Suprapubic skin (tissue), 4 donors: ENCODE measurements at places on chromosomes 3 and 15.

DNA sequence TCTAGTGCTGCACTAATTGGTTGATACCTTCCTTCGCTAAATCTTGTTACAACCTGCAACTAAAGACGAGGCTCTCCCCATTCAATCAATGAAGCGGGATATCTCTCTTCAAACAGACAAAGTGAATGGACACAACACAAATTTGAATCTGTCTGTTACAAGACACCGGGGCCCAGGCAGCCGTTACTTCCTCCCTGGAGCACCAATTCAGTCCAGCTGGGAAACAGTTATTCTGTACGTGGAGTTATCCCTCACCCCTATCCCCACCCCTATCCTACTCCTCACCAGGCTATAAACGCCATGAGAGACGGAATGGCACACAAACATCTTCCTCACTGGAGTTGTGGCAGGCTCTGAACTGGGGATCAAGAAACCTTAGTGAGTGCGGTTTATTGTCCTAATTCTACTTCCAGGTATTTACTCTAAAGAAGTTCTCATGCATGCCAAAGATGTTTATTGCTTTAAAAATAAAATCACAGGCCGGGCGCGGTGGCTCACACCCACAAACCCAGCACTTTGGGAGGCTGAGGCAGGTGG is 181.8 kb downstream of the FOXP1 start:
- H3K4me3 ChIP-seq, result no peak overlapping the region
- H3K27me3 ChIP-seq, result no peaks in the 10 kb centered on the region
- peaks cover 14% of the 10 kb centered on the region for H3K4me1 ChIP-seq
- H3K27ac ChIP-seq, result no peak overlapping the region
- no peak for DNase-seq

DNA sequence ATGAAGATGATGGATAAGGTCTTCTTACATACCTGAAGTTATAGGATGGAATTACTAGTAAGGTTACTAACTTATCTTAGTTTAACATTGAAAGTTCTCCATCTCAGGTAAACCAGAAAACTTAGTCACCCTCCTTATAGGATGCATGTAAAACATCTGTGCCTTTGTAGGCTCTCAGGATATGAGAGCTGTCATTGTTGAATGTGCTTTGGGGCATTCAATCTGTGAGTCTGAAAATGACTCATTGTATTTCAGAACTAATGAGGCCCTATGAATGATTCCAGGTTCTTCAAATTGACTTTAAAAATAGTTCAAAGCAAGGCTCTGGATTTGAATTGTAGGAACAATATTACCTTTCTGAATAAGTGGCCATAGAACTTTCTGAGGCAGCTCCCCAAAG is 237.7 kb upstream of the AZI2 start:
- H3K4me3 ChIP-seq, result no peak overlapping the region
- no peaks in the 10 kb centered on the region for H3K27me3 ChIP-seq
- no peaks in the 10 kb centered on the region for H3K36me3 ChIP-seq
- no peak overlapping the region for H3K27ac ChIP-seq
- H3K4me1 ChIP-seq, result no peaks in the 10 kb centered on the region

- H3K4me1 ChIP-seq, result no peaks in the 10 kb centered on the region
- no peak for DNase-seq
- H3K36me3 ChIP-seq, result no peaks in the 10 kb centered on the region
- H3K27ac ChIP-seq, result no peak overlapping the region
Measured at GRCh38 chr3:116749388-116749787, 39.8 kb downstream of the TUSC7 start.

GRCh38 chr15:72754096-72754495 is 29.5 kb downstream of the ADPGK start:
- H3K27me3 ChIP-seq, result no peaks in the 10 kb centered on the region
- no peak for DNase-seq
- no peaks in the 10 kb centered on the region for H3K4me1 ChIP-seq
- no peak overlapping the region for H3K27ac ChIP-seq

DNA sequence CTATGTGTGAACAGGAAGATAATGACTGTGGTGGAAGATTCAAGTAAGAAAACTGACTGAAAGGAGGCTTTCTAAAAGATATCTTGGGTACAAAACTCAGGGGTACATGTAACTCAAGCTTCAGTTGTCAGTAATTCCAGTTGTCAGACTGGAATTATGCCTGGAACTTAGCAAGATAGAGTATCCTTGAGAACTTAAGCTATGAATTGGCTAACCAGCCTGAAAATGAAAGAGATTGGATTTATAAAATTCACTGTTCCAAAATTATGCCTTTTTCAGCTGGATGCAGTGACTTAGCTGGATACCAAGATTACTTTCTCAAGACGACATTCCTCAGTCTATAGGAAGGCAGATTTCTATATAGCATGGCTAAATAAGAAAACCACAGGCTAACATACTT is 221.9 kb upstream of the ZBTB20 start:
- H3K4me1 ChIP-seq, result no peaks in the 10 kb centered on the region
- no peaks in the 10 kb centered on the region for H3K27me3 ChIP-seq
- H3K36me3 ChIP-seq, result no peaks in the 10 kb centered on the region

GRCh38 chr3:143351895-143352608 is 232.5 kb downstream of the CHST2 start:
- H3K27me3 ChIP-seq, result no peaks in the 10 kb centered on the region
- no peak overlapping the region for H3K4me3 ChIP-seq
- DNase-seq, result no peak
- H3K36me3 ChIP-seq, result no peaks in the 10 kb centered on the region
- H3K4me1 ChIP-seq, result no peaks in the 10 kb centered on the region

DNA sequence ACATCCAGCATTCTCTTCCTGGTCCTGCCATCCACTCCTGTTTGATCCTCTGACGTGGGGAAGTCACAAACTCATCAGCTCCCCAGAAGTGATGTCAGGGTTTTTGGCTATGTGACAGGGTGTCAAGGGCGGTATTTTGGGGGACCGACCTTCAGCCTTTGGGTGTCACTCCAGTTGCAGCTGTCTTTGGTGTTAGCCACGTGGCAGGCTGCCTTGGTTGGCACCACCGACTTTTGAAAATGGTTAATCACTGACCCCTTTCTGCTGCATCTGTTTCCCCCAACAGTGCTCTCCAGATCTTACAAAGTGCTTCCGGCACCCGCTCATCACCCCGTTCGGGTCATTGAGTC is 86.6 kb downstream of the TRAK1 start:
- no peaks in the 10 kb centered on the region for H3K27me3 ChIP-seq
- peaks cover 31% of the 10 kb centered on the region for H3K4me1 ChIP-seq
- DNase-seq, result no peak
- H3K36me3 ChIP-seq, result peaks cover 10% of the 10 kb centered on the region

DNA sequence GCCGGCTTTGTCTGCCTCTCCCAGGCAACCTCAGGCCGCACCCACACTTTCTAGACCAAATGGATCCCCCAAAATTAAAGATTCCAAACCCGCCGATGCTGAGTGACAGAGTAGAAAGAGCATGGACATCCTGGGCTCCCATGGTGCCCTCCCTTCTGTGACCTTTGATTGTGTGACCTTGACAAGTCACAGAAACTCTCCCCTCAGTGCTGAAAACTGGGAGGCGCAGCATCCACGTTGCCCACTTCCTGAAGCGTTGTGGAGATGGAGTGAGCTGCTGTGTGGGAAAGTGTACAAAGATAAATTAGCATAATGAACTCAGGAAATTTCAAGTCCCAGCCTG is 74.4 kb upstream of the MFGE8 start:
- no peak overlapping the region for H3K4me3 ChIP-seq
- H3K27me3 ChIP-seq, result no peaks in the 10 kb centered on the region
- H3K36me3 ChIP-seq, result no peaks in the 10 kb centered on the region
- H3K4me1 ChIP-seq, result peaks cover 4% of the 10 kb centered on the region
- H3K27ac ChIP-seq, result no peak overlapping the region

DNA sequence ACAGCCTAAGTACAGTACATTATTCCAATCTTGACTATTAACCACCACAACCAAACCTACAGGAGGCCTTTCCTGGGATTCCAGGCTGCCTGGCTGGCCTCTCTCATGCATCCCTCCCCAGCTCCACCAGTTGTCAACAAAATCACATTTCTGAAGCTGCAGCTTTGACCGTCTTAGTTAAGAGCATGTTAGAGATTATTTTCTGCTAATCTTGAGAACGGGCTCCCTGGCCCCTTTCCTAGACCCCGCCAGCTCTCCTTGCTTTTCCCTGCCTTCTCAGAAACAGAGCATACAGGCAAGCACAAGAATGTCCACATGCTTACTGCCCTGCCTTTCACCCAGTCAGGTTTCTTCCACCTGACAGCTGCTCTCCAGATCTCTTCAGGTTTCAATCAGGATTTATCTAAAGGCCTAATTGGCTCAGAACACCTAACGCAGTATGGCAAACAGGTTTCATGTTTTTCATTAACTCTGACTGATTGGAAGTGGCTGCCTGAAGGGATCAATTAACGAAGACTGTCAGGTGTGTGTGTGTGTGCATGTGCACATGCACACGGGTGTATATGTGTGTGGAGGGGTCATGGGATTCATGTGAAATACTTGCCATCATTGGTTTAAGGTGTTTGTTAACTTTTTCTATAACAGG is 12.3 kb downstream of the KY start:
- H3K27me3 ChIP-seq, result no peaks in the 10 kb centered on the region
- H3K4me3 ChIP-seq, result no peak overlapping the region
- no peaks in the 10 kb centered on the region for H3K36me3 ChIP-seq
- no peak for DNase-seq

GRCh38 chr3:191119415-191120295 is 79.4 kb upstream of the OSTN start:
- H3K27ac ChIP-seq, result no peak overlapping the region
- H3K4me3 ChIP-seq, result no peak overlapping the region
- no peak for DNase-seq
- no peaks in the 10 kb centered on the region for H3K4me1 ChIP-seq

DNA sequence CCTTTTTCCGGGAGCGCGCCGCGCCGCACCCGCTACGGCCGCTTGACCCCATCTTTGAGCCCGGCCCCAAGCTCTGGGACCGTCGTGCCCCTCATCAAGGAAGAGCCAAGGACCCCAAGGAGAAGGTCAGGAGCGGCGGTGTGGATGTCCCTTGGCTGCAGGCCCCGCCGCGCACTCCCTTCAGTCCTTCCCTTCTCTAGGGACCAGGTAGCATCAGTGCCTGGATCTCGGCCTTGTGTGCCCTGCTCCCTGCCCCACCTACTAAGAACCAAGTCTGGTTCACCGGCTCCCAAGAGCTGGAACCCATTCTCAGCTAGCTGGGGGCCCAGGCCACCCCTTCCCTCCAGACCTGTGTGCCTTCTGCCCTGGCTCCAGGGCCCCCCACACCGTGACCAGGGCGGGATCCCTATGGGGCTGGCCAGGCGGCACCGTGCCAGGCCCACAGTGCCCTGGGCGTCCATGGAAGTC is 69.3 kb upstream of the CGNL1 start:
- no peak for DNase-seq
- no peaks in the 10 kb centered on the region for H3K27me3 ChIP-seq
- no peaks in the 10 kb centered on the region for H3K36me3 ChIP-seq
- H3K4me3 ChIP-seq, result peak overlapping the region; percentile 55
- H3K27ac ChIP-seq, result no peak overlapping the region

GRCh38 chr3:53200501-53201498 is 39.8 kb downstream of the PRKCD start:
- H3K27ac ChIP-seq, result no peak overlapping the region
- H3K4me1 ChIP-seq, result peaks cover 6% of the 10 kb centered on the region
- H3K27me3 ChIP-seq, result no peaks in the 10 kb centered on the region
- H3K4me3 ChIP-seq, result no peak overlapping the region
- no peak for DNase-seq
- no peaks in the 10 kb centered on the region for H3K36me3 ChIP-seq

DNA sequence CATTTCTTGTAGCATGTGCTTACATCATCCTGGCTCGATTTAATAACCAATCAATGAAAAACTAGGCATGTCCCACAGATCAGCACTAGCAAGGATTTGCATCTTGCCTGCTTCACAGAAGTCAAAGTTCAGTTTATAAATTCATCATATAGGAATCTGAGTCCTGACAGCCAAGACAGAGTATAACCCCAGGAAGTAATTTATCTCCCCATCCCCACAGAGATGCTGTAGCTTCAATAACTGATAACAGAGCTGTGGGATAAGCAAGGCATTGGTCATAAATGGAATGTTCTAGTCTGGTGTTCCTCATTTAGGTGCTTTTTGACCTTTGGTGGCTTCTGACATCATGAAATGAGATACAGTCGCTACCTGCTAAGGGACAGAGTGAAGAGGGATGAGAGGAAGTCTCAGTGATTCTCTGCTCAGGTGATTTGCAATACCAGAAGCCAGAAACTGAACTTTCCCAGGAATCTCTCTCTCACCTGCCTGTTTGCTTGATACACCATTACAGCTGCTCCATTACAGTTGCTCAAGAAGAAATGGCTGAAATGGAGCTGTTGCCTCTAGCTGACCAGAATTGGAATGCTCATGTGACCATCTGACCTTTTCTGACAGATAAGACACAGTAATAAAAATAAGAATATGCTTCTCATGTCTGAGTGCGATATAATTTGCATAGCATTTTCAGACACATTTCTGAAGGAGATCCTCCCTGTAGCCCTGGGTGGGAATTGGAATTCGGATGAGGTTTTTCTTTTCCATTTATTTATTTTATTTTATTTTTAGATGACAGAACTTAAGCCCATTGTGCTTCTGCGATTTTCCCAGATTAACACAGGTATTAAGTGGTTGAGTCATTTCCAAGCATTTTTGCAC is 217.1 kb upstream of the KCNMB2 start:
- H3K4me1 ChIP-seq, result peaks cover 5% of the 10 kb centered on the region
- no peak overlapping the region for H3K27ac ChIP-seq
- H3K27me3 ChIP-seq, result no peaks in the 10 kb centered on the region
- no peaks in the 10 kb centered on the region for H3K36me3 ChIP-seq

DNA sequence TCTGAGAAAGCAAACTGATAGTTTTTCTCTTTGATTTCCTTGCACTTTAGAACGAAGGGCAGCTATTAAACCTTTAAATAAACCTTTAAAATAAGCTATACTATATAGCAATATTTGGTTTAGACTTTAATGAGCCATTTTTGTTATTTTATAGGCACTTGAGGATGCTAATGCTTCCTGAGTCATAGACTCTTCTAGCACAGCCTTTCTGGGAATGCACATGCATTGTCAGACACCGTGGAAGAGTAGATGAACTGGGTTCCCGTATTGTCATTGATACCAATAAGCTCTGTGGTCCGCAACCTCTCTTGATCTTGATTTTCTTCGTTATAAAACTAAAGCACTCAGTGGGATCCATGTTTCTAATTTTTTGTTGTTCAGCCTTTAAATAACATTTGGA is 27.6 kb downstream of the CERS3 start:
- H3K27me3 ChIP-seq, result no peaks in the 10 kb centered on the region
- H3K4me1 ChIP-seq, result no peaks in the 10 kb centered on the region
- no peaks in the 10 kb centered on the region for H3K36me3 ChIP-seq
- H3K4me3 ChIP-seq, result no peak overlapping the region

DNA sequence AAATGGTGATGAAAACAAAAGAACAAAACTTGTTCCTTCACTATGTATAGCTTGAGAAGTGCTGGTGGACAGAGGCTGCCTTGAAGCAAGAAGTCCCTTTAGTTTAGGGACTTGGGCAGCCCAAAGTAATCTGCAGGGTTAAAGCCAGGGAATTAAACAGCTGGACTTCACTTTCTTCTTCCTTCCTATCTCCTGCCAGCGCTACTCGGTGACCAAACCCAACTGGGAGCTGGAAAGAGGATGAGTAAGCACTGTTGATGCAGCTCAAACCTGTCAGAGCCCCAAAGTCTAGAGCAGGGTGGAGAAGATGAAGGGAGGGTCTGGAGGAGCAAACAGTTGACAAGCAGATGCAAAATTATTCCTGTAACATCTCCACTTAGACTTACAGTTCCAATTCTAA is 73.1 kb upstream of the FBN1 start:
- no peak for DNase-seq
- H3K4me3 ChIP-seq, result no peak overlapping the region
- peaks cover 4% of the 10 kb centered on the region for H3K4me1 ChIP-seq
- no peaks in the 10 kb centered on the region for H3K36me3 ChIP-seq
- no peaks in the 10 kb centered on the region for H3K27me3 ChIP-seq
